ENCODE measurements at places on chromosomes 7 and 10.

DNA sequence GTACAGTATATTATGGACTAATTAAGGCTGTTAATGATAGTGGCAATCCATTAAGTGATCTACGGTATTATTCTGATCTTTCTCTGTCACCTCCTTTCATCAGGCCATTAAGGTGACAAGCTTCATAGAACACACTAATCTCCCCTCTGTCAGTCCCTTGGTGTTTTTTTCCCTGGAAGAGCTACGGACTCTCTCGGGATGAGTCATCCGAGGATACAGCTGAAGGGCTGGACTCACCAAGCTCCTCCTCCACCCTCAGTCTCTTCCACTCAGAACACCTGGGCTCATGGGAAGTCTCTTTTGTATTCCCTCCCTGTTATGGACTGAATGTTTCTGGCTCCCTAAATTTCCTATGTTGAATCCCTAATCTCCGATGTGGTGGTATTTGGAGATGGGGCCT lies 69.8 kb upstream of the PLXNA4 start:
- no peak for DNase-seq

- peak; percentile 61 for DNase-seq
Measured at GRCh38 chr10:109956454-109957091, 33.3 kb upstream of the XPNPEP1 start.

DNA sequence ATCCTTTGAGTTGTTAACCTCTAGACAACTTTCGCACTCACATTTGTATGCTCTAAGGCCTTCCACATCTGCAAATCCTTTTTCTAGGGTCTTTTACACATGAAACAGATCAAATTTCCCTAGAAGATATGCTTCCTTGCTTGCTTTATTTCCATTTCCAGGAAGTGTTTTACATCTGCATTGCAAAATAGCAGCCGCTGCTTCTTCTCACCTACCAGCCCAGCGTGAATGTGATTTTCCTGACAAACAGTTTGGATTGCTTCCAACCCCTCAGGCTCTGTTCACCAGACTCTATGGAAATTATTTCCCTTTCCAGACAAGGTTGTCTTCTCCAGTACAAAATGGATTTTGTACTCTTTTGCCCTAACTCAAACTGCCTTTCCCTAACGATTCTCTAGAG lies 50.9 kb upstream of the PAPSS2 start:
- DNase-seq, result peak; percentile 73

DNA sequence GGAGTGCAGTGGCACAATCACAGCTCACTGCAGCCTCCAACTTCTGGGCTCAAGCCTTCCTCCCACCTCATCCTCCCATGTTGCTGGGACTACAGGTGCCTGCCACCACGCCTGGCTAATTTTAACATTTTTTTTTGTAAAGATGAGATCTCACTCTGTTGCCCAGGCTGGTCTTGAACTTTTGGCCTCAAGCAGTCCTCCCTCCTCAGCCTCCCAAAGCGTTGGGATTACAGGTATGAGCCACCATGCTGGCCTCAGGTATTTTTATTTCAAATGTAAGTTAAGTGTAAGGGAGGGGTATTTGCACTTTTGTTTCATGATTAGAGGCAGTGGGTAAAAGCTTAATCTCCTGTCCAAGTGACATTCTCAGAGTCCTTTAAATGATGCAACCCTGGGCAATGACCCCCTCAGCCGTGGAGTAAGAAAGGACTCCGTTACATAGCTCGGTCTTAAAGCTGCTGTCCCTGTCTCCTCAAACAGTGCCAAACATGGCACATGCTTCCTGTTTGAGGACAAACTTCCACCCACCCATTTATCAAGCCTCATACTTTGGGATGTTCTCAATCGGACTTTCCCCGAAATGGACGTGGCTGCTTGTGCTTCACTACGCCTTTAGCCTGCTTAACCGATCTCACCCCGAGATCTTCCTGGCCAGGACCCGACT lies 296.1 kb downstream of the BAMBI start:
- DNase-seq, result no peak

DNA sequence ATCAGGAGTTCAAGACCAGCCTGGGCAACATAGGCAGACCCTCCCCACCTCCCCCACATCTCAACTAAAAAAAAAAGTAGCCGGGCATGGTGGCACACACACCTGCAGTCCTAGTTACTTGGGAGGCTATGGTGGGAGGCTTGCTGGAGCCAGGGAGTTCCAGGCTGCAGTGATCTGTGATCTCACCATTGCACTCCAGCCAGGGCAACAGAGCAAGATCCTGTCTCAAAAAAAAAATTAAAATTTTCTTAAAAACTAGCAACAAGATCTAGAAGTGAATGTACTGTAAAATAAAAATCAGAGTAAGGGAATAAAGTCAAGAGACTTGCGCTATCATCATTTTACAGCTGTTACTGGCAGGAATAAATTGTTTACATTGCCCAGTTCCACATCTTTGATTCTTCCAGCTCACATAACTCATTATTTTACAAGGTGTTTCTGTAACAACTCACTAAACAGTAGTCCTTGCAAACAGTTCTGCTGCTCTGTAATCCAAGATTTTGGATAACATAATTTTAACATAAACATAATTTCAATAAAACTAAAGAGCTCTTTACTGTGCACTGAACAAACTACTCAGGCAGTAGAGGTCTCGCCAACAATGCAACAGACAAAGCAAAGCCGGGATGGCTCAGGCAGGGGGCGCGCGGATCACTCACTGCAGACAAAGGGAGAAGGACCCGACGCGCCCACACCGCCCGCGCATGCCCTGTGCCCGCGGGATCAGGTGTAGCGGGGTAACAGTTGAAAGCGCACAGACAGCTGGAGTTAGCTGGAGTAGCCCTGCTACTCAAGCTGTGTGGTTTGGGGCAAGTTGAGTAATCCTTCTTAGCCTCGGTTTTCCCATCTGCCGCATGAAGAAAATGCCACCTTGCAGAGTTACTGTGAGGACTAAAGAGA lies 73.3 kb upstream of the NFE2L3 start:
- DNase-seq, result peak; percentile 3

- DNase-seq, result no peak
Measured at GRCh38 chr7:115775981-115776380, 254.6 kb downstream of the TFEC start.

DNA sequence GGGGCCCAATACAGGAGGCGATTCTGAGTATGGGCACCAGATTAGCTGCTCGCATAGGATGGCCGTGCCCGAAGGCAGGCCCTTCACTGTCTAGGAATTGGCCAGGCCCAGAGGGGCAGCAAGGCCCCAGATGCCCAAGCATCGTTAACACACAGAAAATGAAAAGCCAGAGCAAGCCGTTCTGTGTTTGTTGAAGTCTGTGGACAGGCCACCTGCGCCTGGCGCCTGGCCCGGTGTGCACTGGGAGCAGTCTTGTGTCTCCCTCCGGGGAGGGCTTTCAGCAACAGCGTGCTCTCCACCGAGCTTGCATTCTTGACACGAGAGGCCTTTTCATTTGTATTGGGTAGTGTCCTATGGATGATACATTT lies 34.5 kb upstream of the TTYH3 start:
- DNase-seq, result no peak

GRCh38 chr7:1021366-1021765 lies 23.0 kb upstream of the GPR146 start:
- DNase-seq, result no peak

GRCh38 chr10:112208997-112209396 lies 25.4 kb upstream of the GPAM start:
- no peak for DNase-seq

- no peak for DNase-seq
Measured at GRCh38 chr10:84469470-84469869, 141.1 kb downstream of the CCSER2 start.

- DNase-seq, result no peak
Measured at GRCh38 chr7:30665449-30665848, 16.8 kb downstream of the CRHR2 start.

DNA sequence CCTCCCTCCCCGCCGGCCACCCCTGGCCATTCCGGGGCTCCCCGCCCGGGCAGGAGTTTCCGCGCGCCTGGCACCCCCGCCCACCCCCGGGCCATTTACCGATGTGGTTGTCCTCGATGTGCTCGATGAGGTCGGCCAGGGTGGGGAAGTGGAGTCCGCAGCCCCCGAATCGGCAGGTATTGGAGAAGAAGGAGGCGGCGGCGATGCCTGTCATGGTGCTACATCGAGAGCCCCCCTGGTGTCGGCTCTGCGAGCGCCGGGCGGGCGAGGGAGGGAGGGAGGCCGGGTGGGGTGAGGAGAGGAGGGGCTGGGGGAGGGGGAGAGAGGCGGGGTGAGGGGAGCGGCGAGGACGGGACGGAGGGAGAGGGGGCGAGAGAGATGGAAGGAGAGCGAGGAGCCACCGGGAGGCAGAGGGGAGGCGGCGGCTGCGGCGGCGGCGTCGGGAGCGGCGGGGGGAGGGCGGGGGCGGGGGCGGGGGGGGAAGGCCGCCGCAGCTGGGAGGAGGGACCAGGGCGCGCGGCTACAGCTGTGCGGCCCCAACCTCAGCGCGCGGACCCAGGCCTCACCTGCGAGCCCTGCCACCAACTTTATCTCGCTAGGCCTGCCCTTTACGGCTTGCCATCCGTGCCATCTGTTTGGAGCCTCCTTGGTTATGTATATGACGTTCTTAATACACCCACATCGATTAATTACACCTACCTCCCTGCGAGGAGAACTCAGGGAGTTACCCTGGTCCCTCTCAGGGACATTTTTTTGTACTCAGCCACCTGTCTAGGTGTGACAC lies at the start of gene JAZF1:
Gene JAZF1 (minus strand): TSS at position 432 of the 784 bp plus-strand sequence.
- peak; percentile 75 for DNase-seq

- no peak for DNase-seq
Measured at GRCh38 chr7:121837462-121837861, 35.5 kb upstream of the PTPRZ1 start.

- DNase-seq, result no peak
Measured at GRCh38 chr10:29068302-29068701, 220.6 kb upstream of the LYZL1 start.

DNA sequence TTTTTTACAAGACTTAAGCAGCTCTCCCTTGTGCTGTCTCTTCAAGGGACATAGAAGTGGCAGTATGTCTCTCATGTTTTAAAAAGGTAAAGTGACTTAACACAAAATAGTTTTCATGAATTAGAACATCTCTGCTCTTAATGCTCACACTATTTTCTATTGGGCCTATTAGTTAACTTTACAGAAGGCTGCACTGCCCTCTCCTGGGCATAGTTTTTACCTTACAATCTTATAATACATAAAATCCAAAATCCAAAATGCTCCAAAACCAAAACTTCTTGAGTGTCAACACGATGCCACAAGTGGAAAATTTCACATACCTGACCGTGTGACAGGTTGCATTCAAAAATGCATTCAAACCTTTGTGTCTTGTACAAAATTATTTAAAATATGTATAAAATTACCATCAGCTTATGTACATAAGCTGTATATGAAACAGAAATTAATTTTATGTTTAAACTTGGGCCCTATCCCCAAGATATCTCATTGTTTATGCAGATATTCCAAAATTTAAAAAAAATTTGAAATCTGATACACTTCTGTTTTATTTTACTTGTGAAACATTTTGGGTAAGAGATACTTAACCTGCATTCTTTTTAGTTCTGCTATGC lies 25.8 kb downstream of the TES start:
- DNase-seq, result no peak

DNA sequence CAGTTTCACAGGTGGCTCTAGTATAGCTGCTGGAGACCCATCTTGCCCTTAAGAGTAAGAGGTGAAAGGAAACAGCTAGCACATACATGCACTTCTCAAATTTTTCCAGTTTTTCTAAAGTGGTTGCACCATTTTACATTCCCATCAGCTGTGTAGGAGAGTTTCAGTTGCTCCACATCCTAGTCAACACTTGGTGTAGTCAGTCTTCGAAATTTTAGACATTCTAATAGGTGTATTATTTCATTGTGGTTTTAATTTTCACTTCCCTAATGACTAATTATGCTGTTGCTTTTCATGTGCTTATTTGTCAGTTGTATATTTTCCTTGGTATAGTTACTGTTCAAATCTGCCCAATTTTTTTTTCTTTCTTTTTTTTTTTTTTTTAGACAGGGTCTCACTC lies 9.5 kb upstream of the HACD1 start:
- DNase-seq, result no peak

GRCh38 chr10:112907893-112908292 lies 42.2 kb upstream of the TCF7L2 start:
- no peak for DNase-seq

GRCh38 chr10:129310881-129311280 lies 156.2 kb upstream of the MGMT start:
- no peak for DNase-seq

DNA sequence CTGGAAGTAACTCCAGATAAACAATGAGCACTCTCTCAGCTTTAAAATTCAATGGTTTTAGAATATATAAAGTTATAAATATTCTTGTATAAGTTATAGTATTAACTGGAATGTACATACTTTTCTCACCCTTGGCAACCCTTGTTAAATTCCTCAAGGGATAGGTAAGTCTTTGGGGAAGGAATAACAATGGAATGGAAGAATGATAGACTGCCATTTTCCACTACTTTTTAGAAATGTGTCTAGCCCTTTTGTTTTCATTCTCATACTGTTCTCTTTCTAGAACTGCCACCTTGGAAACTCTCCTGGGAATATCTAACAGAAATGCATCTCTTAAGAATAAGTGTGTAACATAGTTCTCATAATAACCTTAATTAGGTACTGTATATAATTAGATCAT lies 8.3 kb downstream of the KIF5B start:
- no peak for DNase-seq

- DNase-seq, result no peak
Measured at GRCh38 chr7:151808400-151809145, 68.3 kb downstream of the PRKAG2 start.

- DNase-seq, result no peak
Measured at GRCh38 chr7:12508554-12508953, 62.0 kb upstream of the SCIN start.

- peak; percentile 73 for DNase-seq
Measured at GRCh38 chr7:92763636-92764423, 72.5 kb downstream of the CDK6 start.

DNA sequence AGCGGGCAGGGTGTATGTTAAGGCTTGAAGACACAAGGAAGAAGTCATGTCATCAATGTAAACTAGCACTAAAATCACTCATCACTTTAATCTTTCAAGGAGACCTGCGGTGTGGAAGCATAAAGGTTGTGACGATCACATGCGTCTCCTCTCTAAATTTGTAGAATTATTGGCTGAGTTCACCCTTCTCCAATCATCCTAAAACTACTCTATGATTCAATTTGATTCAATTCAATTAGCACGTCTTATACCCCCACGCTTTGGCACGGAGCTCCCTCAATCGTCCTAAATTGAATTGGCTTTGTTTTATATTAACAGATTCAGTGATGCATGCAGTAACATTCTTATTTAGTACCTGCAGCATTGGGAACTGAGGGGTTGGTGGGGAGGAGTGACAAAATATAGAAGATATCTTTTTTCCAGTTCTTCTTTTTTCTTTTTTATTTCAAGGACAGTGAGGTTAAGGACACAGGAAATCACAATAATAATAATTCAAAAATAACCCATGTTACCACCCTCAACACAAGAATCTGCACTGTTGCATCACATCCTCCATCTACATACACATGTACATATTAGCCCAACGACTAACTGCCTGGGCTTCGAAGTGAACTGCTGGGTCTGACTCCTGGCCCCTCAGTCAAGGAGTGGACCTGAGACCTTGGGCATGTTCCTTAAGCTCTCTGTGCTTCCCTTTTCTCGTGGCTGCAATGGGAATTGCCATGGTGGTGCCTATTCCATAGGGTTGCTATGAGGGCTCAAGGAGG lies 86.5 kb downstream of the LSM5 start:
- DNase-seq, result no peak

- no peak for DNase-seq
Measured at GRCh38 chr7:111370002-111370401, 192.3 kb downstream of the IMMP2L start.
